ENCODE measurements at places on chromosomes 2 and 18.
A peak's percentile ranks its signal among the peaks of the same experiment; 100 is the strongest.

- DNase-seq = no peak
Measured at GRCh38 chr2:65231892-65232477, 4.4 kb downstream of the ACTR2 start.

- DNase-seq = no peak
Measured at GRCh38 chr2:8123464-8123863, 558.4 kb upstream of the ID2 start.

DNA sequence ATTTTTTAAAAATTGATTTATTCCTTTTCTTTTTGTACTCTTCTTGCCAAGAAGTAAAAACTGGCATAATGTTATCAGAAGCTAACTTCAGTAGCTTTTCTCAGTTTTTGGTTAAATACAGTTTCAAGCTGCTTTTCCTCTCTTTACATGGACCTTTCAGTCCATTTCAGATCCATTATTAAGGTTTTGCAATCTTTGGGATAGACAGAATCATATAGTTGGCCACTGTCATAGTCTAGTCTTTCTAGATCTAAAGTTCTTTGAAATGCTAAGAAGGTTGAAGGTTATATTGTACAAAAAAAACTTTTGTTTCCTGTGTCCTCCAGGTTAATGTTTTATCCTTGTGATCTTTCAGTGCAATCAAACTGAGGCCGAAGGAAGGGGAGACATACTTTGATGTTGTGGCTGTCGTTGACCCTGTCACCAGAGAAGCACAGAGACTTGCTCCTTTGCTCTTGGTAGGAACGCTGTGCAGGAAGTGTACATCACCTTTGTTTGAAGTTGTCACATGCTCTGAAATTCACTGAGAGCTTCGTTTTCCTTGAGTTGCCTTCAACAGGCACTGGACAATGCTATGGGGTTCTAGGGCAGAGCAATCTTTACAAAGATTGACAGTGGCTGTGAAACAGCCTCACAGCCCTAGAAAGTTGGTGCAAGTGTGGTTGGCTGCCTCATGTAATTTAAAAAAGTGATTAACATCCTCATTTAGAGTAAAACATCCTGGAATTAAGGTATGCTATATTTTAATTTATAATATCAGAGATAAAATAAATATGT is 79.1 kb downstream of the UGGT1 start:
- DNase-seq = no peak

- DNase-seq = no peak
Measured at GRCh38 chr2:96754317-96754716, 6.4 kb upstream of the CNNM4 start.

DNA sequence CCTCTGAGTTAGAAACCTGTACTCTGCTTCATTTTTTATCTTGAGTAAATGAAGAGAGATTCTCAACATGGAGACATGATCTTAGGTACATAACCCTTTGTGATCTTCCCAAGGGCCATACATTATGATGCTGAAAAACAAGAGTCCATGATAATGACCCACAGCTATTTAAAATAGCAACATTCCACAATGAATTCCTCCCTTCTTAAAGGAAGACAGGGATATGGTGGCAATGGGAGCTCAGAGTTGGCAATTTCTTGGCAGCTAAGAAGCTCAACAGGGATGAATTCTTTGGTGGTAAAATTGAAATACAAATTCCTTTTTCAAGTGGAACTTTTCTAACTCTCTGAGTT is 638.5 kb downstream of the CNTNAP5 start:
- no peak for DNase-seq

DNA sequence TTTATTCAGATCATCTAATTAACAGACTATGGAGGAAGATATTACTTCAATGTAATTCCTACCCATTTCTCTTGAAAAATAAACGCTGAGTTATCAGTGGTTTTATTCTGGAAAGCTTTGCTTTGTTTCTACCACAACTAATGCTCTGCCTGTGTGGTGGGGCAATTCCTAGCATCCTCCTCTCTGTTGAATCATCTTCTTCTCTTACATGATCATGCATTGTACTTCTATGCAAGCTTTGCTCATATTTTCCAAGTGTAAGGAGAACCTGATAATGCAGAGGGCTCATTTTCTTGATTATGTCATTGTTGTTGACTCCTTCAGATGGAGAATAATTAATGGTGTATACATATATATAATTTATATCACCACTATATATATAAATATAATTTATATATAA is 46.7 kb downstream of the CCDC195 start:
- DNase-seq = no peak

DNA sequence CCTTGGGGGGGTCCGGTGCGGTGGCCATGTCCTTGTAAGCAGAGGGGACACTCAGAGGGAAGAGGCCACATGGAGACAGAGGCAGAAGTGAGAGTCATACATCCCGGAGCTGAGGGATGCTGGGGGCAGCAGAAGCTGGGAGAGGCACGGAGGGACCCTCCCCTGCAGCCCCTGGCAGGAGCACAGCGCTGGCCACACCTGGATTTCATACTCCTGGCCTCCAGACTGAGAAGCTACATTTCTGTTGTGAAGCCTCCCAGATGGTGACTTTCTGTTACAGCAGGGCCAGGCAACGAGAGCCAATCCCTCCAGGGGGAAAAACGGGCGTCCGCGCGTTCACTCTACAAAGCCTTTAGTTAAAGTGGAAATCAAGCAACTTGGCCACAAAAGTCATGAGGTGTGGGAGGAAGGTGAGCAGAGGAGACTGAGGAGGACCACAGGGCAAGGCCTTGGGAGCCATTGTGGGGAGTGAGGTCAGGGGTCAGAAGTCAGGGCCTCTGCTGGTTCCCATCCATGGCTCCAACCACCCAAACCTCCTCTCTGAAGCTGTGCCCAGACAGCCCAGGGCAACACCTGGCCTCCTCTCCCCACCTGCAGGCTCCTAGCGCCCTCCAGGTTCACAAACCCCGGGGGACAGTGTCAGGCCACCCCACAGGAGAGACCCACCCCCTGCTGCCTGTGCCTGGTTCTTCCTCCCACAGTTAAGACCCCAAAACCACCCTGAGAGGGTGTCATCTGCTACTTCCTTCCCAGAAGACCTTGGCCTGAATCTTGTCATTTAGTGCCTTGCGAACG is 4.5 kb upstream of the MBP start:
- no peak for DNase-seq

GRCh38 chr2:204289066-204289465 is 256.2 kb upstream of the PARD3B start:
- DNase-seq = no peak

- DNase-seq = peak; percentile 43
Measured at GRCh38 chr2:85524336-85524908, 14.5 kb upstream of the MAT2A start.

DNA sequence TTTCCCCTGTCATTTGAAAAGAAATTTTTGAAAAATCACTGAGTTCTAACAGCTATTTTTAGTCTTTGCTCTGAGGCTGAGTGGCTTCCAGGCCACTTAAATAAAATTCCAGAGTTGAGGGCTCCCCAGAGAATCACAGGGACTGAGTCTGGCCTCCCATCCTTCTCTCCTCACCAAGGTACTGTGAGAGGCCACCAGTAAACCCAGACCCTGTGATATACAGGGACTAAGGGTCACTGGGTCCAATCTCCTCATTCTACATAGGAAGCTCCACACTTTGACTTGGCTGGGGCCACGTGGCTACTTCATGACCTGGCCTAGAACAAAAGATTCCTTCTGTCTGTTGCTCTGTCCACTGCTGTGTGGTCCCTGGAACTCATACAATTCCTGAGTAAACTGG is 123.2 kb upstream of the CDCA7 start:
- DNase-seq = no peak

DNA sequence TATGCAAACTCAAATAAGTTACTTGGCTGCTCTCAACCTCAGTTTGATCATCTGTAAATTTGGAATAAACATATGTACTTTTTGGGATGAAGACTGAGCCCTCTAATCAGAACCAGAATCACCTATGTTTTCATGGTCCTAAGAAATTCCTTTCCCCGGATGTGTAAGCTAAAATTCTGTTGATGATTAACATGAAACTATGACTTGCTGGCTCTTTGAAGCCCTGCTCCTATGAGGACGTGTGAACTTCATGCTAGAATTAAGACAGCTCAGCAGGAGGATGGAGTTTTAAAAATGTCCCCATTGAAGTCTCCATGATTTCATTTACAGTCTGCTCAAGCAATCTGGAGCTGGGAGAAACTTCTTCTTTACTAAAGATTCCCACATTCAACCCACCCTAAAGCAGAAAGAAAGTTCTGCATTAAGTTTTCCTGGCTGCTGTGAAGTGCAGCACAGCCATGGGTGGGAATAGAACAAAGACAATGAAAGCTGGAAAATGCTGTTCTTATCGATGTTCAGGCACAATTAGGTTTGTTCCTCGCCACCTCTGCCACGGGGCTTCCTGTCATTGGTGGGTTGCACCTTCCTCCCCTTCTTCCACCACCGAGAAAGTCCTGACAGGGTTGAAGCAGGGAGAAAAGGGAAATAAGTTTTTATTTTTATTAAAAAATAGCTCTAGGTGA is 50.9 kb downstream of the ADCYAP1 start:
- no peak for DNase-seq

DNA sequence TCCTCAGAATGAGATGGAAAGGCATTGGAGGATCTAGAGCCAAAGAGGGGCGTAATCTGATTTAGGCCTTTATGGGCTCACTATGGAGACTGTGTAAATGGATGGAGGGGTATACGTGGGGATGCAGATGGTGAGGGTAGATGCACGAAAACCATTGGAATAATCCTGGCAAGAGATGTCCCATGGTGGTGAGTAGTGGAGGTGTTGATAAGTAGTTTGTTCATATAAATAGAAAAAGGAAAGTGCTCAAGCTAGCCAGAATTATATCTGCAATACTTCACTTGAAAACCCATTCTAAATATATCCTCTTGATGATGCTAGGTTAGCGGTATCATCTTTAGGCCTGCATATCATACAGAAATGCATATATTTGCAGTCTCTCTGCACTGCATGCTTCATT is 459.7 kb downstream of the CDH2 start:
- no peak for DNase-seq

DNA sequence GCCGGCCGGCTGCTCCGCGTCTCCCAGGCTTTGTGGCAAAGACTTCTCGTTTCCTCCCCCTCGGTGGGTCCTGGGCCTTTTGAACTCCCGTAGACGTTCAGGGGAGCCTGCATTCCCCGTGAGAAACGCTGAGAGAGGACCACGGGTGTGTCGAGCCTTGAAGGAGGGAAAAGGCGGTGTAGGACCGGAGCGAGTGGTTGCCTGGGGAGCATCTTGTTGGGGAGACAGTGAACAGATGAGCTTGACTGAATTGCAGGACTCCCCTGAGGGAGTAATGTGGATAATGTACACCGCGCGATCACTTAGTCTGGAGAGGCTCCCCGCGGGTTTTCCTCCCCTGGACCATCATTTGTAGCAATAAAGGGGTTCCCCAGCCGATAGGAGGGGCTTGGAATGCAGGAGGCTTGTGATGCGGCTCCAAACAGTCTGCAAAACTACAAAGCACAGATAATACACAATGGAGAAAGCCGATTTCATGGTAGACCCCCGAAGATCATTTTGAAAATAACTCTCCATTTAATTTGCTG is 769 bp downstream of the ALMS1 start:
- no peak for DNase-seq

- no peak for DNase-seq
Measured at GRCh38 chr18:8081267-8081666, 514.2 kb downstream of the PTPRM start.

GRCh38 chr2:63050334-63051041 is at the start of gene OTX1:
OTX1 (plus strand) TSS chr2:63050830; CDS start chr2:63052991, 2,161 bp downstream.
- DNase-seq = peak; percentile 34

DNA sequence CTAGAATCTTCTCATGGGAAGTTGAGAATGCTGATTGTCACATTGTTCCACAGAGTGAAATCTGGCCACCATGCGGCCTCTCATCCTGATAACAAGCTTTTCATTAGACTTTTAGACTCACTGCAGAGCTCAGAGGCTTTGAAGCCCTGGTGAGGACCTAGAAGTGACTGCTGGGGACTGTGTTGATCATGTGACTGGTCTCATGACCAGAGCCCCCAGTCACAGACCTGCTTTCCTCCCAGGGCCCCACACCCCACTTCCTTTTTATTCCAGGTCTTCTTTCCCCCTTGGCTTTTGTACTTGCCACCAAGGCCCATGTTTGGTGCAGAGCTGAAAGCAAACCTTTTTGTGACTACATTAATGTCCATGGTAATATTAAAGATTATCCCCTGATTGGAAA is 45.2 kb downstream of the PRKCE start:
- DNase-seq = no peak

GRCh38 chr2:105760191-105760590 is 15.5 kb downstream of the NCK2 start:
- no peak for DNase-seq

GRCh38 chr18:1648712-1649111 is 744.0 kb downstream of the ADCYAP1 start:
- no peak for DNase-seq

DNA sequence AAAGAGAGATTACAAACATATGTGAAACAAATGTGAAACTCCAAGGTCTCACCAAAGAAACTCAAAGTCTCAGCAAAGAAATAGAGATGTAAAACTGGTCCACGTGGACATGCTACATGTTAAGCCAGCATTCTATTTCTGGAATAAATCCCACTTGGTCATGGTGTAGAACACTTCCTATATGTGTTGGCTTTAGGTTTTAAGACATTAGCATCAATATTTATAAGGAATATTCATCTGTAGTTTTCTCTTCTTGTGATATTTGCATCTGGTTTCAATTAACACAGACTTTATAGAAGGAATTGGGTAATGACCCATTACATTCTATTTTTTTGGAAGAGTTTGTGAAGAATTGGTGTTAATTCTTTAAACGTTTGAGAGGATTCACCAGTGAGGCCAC is 133.1 kb downstream of the COPS8 start:
- no peak for DNase-seq

GRCh38 chr2:148554459-148555247 is 89.9 kb upstream of the EPC2 start:
- no peak for DNase-seq

Measured in hematopoietic multipotent progenitor cell (in vitro differentiated cells).